Kidney epithelial cell (primary cell): ENCODE measurements at places on chromosomes 5 and 9. TPM values are rescaled to one million over a fixed set of nuclear protein-coding genes. Genes with fewer than 3 reads are reported as not detected.

GRCh38 chr5:117701062-117701461 is 1126.4 kb upstream of the SEMA6A start:
- no peak for DNase-seq

DNA sequence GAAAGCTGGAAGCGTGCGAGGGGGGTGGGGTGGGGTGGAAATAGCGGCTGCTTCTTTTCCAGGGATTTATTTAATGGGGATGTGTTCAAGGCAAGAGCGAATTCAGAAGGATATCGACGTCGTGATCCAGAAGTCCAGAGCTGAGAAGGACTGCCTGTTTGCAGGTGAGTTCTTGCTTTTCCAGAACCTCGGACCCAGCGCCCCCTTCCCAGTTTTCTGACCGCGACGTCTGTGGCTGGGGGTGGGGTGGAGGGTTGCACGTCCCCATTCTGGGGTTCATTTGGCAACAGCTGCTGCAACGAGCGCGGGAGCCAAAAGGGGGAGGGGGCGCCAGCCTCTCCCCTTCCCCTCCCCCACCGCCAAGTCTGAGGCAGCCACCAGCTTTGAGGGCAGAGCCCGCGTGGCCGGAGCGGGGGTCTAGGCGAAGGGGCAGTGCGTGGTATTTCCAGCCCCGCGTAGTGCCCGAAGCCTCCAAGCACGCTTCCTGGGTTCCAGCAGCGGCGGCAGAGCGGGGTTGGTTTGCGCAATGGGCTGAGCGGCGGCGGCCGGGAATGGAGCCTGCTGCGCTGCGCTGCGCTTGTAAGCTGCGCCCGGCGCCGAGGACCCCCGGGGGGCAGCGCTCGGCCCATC is 701 bp downstream of the PARP8 start:
- no peak for DNase-seq

- DNase-seq: no peak
Measured at GRCh38 chr9:33202018-33202417, 34.9 kb upstream of the B4GALT1 start.

- DNase-seq: no peak
Measured at GRCh38 chr9:74681906-74682305, 184.8 kb downstream of the RORB start.

- no peak for DNase-seq
Measured at GRCh38 chr9:117160254-117160653, 254.6 kb downstream of the ASTN2 start.

DNA sequence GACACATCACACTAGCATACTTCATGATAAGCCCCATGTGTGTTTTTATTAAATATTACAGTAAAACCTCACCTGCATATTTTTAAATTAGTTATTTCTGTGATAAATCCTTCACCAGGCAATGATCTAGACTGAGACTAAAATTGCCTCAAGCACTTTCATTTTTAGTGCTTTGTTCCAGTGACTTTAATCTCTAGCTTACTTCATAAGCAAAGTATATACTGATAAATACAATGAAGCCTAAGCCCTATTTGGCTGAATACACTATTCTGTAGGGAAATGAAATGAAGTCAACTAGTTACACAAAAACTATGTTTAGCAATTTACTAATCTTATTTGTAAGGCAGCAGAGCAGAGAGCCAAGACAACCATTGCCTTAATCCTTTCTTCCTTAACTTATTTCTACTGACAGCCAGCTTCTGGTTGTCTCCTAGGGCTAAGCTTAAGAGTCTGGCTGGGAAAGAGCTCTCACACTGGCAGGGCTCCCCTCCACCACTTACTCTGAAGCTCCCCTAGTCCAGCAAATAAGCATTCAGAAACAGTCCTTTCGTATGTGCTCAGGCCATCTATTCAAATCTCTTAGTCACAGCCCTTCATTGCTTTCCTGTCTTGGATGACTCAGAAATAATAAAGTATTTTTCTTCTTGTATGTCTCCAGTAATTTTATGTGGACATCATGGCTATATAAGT is 31.4 kb upstream of the MTAP start:
- DNase-seq: no peak

MORN5 gene
- not detected in 2 replicates for total RNA-seq

ZDHHC11B gene
- 0.25 and 0.55 TPM in 2 replicates for total RNA-seq
